Activated CD8-positive, alpha-beta T cell treated with anti-CD3 and anti-CD28 coated beads, Interleukin-2, amount 10 ng/mL, durations not matched to agents 7 days and 5 days (primary cell): ENCODE measurements at places on chromosomes 12 and 14.

- DNase-seq = no peak
Observed at GRCh38 chr14:47257013-47257412, 418.4 kb downstream of the MDGA2 start.

DNA sequence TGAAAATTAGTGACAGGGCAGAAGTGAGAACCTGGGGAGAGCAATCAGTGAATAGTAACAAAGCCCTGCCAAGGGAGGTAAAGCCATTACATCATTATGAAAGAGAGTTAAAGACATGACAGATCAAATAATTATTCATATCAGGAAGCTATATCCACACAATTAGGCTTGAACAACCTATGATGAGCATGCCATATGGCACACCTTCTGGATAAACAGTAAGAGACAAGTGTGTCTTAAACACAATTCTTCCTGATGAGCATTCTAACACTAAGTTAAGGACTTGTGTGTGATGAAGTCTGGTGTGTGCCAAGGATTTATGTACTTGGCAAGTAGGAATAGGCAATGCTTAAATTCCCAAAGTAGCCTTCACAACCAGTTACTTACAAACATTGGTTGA is 76.1 kb downstream of the GALNT4 start:
- DNase-seq = no peak

GRCh38 chr14:35146711-35147149 is 24.4 kb downstream of the PRORP start:
- no peak for DNase-seq

DNA sequence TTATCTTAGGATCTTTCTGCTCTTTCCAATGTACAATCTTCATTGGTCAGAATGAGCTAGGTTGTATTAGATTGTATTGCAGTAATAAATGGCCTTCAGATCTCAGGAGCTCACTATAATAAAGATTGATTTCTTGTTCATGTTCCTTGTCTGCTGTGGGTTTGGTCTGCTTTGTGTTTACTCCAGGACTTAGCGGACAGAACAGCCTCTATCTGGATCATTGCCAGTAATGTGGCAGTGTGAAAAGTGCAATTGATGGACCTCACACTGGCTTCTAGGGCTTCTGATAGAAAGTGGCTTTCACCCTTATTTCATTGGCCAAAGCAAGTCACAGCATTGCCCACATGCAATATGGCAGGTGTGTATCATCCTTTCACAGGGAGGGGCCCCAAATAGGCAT is 81.2 kb downstream of the BTG1 start:
- no peak for DNase-seq

- DNase-seq = no peak
Observed at GRCh38 chr12:68821357-68822188, 13.6 kb downstream of the MDM2 start.

DNA sequence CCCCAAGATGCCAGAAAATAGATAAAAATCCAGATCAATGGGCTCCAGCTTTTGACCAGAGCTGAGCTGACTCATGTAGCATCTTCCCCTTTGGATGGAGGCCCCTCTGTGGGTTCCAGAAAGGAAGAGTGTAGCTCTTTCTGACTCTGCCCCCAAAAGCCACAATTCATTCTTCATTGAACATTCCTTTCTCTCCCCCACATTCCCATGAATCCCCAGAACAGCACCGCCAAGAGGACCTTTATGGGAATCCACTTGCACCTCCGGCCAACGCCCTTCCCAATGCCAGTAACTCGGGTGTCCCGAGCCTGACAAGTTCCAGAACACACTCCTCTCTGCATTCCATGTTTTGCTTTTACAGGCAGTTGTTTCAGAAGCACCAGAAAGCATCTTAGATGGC is 210.6 kb upstream of the DIO3 start:
- DNase-seq = no peak

DNA sequence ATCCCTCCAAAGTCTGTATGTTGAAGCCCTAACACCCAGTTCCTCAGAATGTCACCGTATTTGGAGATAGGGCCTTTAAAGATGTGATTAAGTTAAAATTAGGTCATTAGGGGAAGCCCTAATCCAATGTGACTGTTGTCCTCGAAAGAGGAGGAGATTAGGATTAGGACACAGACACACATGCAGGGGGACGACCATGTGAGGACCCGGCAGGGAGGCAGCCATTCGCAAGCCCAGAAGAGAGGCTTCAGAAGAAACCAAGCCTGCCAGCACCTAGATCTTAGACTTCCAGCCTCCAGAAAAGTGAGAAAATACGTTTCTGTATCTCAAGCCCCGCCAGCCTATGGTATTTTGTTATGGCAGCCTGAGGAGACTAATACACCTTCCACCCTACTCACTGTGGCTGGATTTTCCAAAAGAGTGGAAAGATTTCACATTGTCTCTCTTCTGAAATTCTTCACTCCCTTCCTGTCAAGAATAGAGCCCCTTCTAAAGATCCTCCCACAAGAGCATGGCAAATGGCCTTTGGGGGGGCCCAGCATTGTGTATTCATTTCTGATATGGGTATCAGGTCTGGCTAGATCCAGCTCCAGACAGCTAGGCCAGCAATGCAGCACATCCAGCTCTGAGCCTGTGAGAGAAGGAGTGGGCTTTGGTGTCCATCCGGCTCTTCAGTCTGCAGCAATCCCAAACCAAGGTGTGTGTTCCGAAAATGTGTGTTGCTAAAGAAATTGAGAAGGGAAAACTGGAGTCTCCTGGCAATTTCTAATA is 15.4 kb upstream of the UBC start:
- DNase-seq = no peak

DNA sequence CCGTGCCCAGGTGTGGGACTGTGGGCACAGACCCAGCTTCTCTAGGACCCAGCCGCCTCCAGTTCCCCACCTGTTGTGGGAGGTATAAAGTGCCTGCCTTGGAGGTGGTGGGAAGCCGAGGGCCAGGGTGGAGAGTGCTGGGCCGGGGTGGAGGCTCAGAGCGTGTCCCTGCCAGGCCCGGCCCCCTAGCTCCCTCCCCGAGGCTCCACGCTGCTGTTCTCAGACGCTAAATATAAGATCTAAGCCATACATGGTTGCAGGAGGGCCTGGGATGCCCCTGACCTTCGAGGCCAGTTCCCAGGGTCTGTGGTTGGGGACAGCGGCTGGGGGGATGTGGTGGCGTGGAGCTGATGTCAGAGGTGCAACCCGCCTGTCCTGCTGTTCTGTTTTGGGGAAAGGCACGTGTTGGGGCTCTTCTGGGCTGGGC is 10.8 kb downstream of the INF2 start:
- no peak for DNase-seq

- DNase-seq = no peak
Observed at GRCh38 chr12:10389904-10390303, at the start of gene KLRK1. TSS of gene KLRK1 (minus strand) at chr12:10390041. CDS start at chr12:10388810, 1,231 bp downstream.

- no peak for DNase-seq
Observed at GRCh38 chr14:34404416-34404815, 57.6 kb downstream of the SPTSSA start.

DNA sequence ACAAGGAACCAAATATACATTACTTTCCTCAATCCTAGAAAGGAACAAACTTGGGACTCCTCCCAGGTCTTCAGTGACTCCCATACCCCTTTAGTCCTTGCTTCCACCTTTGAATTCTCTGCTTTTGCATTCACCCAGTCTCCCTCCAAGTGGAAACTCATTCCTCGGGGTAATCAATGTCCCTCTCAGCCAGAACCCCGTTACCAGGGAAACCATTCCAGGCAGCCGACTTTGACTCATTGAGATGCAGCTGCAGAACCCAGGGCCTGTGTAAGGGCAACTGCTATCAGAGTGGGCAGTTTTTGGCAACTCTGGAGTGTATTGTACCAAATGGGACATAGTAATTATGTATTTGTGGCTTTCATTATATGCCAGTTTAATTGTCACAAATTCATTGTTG is 186.2 kb downstream of the NRXN3 start:
- DNase-seq = no peak

GRCh38 chr12:99736760-99737269 is 89.3 kb downstream of the GARIN6 start:
- no peak for DNase-seq

DNA sequence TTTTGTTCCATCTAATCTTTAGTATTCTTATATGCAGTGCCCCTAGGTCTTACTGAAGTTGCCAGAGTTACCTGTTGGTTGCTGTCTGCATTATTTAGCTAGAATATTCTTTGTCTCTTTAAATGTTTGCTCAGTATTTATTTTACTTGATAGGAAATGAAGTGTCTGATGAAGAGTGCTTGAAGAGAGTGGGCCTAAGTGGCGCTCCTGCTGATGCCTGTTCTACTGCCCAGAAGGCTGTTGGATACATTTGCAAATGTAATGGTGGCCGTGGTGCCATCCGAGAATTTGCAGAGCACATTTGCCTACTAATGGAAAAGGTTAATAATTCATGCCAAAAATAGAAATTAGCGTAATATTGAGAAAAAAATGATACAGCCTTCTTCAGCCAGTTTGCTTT is 18.9 kb downstream of the CMAS start:
- no peak for DNase-seq

DNA sequence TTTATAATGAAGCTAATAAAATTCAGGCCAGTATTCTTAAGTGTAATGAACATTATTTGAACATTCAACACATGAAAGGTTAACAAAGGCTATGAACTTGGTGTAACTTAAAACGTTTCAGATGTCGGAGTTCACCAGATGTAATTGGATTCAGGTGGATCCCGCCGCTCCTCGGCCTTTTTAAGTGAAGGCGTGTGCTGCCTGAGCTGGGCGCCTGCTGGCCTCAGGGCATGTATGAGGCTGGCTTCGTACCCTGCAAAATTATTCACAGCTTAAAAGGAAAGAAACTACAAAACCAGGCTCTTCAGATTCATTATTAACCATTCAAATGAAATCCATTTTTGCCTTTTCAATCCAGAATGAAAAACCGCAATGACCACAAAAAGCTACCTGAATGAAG is 69.9 kb downstream of the WIF1 start:
- DNase-seq = no peak

DNA sequence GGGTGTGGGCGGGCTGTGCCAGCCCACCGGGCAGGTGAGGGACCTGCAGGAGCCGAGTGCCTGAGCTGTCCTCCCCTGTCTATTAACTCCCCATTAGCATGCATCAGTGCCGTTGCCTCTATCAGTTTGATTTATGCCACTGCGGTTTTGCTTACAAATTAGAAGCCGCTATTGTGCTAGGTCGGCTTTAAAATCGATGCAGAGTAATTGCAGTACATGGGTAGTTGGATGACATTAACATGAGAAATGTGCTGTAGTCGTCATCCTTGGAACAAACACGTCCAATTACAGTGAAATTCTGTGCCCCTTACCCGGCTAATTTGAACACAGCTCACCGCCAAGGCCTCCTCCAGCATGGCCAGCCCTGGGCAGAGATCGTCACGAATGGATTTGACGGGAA is 145.8 kb downstream of the TSPAN9 start:
- no peak for DNase-seq

DNA sequence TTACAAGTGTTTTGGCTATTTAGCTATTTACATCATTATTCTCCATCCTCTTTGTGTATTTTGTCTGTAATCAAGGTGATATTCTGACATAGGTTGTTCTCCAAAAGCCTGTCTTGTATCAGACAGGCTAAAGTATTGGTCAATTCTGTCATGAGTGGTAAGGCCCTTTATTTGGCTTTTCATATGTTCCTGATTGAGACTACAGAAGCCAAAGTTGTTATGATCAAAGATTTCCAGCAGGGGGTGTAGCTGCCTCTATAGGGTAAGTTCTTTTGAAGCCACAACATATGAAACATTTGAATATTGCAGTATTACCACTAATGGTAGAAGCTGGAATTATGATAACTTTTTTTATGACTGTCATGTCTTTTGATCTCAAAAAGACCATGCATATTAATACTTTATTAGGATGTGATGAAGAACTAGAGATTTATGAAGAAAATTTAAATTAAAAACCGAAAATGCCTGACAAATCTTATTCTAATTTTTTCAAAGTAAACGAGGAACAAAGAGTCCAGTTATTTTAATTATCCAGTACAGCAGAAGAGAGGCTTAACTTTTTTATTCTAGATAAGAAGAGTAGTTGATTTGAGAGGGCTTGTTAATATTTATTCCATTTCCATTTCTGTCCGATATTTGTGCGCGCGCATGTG is 3.4 kb upstream of the ARHGAP5 start:
- peak; percentile 79 for DNase-seq

GRCh38 chr12:8038659-8039114 is 6.2 kb downstream of the FOXJ2 start:
- peak; percentile 57 for DNase-seq

DNA sequence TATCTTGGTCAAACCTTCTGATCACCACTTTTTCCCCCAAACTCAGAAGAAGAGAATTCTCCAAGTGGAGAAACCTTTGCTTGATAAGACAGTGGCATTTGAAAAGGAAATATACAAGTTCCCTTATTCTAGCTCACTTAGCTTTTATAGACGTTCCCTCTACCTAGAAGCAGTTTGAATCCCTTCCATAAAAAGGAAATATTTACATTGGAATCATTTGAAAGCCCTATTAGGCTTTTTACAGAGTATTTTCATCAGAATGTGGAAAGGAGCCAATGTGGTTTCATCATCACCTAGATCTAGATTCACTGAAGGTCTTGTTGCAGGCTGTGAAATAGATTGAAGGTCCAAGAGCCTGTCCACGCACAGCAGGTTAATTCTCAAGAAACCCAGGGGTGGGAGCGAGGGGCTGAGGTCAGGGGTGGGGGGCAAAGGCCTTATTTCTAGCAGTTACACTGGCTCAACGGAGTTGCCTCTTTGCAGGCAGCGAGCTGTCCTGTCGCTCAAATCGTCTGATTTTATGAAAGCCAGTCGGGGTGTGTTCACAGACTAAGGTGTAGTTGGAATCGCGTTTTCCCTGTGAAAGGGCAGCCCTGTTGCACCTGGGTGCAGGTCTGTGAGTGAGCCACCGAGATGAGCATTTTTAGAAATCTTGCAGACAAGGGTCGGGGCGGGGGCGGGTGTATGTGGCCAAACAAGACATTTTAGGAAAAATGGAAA is 45.6 kb downstream of the AACS start:
- no peak for DNase-seq

DNA sequence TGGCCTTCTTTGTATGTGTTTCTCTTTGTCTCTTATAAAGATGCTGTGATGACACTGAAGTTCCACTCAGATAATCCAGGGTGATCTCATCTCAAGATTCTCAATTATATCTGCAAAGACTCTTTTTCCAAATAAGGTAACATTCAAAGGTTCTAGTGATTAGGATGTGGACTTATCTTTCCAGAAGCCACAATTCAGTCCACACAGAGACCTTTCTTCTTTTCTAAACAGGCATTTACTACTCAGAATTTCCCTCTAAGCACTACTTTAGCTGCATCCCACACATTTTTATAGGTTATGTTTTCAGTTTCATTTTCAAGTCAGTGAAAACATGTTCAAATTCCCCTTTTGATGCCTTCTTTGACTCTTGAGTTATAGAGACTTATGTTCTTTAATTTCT is 9.0 kb upstream of the NKX2-1 start:
- DNase-seq = no peak

GRCh38 chr12:113479590-113480335 is 8.1 kb upstream of the LHX5 start:
- DNase-seq = peak; percentile 58

DNA sequence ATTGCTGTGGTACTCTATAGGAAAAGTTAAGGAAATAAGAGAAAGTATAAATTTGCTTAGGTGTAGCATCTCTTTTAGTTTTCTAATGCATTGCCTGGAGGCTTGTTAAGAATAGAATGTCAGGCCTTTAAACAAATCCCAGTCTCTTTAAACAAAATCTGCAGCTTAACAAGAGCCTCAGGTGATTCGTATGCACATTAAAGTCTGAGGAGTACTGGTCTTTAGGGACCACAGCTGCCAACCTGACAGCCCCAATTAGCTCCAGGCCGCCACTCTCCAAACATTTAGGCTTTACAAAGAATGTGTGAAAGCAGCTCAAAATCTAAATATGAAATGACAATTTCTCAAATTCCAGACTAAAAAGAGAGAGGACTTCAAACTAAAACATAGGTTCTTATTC is 35.7 kb downstream of the PAWR start:
- no peak for DNase-seq
